ENCODE measurements at places on chromosomes 6 and 20. TPM values are rescaled to one million over a fixed set of nuclear protein-coding genes. Genes with fewer than 3 reads are reported as not detected.

GRCh38 chr6:152343735-152344360, 293.3 kb downstream of the SYNE1 start:
- DNase-seq: no peak

- no peak for DNase-seq
Observed at GRCh38 chr20:20635006-20635405, 77.4 kb downstream of the RALGAPA2 start.

DEFB124 gene
- total RNA-seq: 0.81 TPM

NKAPL gene
- 1.9 TPM for total RNA-seq

All from mucosa of gallbladder (tissue), 1 donor.